ENCODE measurements at places on chromosomes 11 and 22.

DNA sequence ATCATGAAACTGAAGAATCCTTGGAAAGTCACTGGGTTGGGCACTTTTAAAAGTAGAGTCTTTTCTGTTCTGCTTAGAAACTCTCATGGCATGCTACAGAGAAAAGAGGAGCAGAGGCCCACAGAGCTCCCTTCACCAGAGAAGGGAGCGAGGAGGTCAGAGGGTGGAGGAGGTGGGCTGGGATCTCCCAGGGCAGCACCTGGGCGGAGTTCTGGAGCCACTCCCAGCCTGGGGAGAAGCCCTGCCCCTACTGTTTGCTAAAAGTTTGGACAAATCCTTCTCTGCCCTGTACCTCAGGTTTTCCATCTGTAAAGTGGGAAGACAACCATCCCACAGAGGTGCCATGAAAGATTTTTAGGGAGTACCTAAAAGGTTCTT lies 299.1 kb downstream of the KIRREL3 start:
- DNase-seq: no peak

DNA sequence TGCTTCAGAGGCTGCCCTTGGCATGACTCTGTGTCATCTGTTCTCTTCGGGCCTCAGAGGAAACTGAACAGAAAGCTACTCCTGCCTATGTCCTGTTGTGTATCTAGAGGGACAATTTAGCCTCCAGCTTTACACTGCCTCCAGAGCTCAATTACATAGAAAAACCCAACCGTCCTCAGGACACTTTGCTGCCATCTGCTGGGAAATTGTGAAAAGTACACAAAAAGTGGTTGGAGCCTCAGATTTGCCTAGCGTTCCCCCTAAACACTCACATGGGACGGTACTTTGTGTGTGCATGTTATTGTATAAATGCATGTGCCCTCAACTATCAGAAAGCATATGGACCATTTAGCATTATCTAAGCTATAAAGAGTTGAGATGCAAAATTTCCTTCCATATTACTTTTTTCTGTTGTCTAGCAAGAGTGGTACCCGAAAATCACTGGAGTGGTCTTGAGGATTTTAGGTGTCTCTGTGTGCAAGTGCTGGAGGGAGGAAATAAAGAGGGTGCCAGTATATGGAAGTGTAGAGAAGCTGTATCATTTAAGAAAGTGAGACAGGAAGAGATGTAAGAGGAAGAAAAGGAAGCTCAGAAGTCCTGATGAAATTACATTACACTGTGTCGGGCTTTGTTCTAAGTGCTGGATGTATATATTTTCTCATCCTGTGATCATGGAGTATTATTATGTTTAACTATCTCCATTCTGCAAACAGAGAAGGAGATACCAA lies 8.7 kb upstream of the MS4A4E start:
- DNase-seq: no peak

GRCh38 chr11:119478711-119479285 lies 55.8 kb upstream of the THY1 start:
- no peak for DNase-seq

GRCh38 chr11:81959341-81959740 lies 774.3 kb downstream of the FAM181B start:
- DNase-seq: no peak

DNA sequence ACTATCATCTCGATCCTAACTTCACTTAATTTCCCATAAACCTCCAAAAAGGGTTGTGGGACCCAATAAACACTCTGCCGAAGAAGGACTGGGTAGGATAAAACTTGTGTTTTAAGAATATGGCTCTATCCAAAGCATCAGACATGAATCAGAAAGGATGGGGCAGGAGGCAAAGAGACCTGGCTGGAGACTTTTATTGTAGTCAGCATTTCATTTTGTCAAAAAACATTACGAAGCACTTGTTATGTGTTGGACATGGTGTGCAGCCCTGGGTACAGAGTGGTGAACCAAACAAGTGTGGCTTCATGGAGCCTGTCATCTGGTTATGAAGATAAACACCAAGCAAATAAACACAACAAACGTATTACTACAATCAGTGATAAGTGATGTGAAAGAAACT lies 17.3 kb downstream of the IL10RA start:
- DNase-seq: no peak

DNA sequence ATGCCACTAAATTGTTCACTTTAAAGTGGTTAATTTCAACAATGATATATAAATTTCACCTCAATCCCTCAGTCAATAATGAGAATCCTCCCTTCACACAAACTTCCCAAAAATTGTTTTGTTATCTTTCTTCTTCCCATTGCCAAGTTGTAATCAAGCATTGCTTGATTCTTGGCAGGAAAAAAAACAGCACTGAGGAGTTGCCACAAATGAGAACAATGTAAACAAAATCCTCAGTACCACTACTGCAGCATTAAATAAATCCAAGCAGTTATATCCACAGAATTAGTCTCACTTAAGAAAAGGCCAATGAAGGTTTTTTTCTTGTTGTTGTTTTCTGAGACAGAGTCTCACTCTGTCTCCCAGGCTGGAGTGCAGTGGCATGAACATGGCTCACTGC lies 38.2 kb downstream of the FAM168A start:
- DNase-seq: no peak

DNA sequence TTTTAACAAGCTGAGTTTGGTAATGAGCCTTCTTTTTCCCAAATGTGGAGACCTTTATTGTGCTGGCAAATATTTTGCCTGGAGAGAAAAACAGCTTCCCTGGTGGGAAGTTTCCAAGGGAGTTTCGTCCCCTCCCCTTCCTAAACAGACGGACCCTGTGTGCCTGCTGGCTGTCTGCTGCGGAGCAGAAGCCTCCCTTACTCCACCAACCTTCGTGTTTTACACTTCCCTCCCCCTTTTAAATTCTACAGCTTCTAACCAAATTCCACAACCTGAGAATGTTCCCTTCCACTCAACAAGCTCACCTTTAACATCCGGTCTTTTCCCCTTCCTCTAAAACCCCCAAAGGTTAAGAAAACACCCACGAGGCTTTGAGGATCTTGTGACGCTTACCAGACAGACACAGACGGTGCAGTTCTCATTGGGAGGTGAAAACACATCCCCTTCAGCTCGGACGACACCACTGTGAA lies 17.1 kb downstream of the VWCE start:
- DNase-seq: no peak

DNA sequence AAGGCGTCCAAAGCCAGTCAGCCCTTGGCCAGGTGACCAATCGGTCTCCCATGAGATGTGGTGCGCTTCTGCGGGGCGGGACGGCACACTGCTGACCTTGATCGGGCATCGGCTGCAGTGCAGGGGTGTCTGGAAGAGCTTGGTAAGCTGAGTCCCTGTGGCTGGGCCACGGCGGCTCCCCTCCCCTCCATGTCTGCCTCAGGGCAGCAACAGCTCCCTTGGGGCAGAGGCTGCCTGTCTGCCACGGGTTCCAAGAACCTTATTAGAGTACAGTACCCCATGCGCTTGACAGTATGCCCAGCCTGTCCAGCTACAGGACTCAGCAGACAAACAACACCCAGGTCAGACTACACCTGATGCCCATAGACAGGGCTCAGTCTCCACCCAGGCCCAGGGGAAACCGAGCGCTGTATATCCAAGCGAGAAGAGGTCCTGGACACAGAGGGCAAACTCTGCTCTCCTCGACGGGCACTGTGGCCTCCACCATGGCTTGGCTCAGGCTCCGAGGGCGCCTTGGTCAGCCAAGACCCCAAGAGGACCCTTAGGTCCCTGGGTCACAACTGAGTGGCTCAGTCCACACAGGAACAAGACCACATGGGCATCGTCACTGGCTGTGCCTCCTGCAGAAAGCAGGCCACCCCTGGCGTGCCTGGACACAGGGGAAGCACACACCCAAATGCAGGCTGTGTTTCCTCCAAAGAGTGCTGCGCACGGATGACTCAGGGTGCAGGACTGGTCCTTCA lies 18.9 kb downstream of the TSPAN32 start:
- no peak for DNase-seq

DNA sequence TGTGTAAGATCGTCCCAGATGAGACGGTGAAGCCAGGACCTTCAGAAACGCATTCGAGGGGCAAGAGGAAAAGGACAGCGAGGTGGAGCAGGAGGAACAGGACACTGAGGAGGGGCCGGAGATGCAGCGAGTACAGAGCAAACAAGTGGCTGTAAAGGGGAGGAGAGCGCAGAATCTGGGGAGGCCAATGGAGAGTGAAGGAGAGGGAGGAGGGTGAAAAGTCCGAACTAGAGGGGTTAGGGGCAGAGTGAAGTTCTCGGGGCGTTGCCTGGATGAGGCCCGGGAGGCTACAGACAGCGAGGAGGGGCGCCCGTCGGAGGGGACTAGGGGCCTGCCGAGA lies 8.8 kb upstream of the PPIL2 start:
- no peak for DNase-seq

DNA sequence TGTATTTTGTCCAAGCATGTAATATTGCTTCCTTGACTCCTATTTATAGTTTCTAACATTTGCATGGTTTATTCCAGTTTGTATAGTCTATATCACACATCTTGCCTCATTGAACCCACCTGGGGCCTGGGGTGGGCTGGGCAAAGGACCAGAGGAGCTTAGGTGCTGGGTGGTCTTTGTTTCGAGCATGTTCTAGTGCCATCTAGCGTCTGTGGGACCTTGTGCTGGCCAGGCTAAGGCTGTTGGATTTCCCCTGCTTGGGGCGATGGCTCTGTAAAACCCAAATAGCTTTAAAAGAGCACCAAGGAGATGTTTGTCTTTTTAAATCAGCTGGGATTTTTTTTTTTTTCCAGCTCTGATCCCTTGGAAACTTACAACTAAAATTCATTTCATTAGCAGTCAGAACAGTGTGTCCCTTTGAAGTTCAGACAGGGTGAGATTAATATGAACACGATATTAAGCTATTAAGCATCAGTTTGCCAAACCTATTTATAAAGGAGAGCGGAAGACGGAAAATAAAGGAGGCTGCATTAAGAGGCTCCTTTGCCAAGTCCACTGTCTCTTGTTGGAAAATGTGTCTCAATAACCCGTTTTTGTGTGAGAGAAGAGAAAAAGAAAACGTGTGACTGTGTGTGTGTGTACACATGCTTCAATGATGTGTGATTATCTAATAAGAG lies 157.4 kb downstream of the COMMD9 start:
- DNase-seq: no peak

DNA sequence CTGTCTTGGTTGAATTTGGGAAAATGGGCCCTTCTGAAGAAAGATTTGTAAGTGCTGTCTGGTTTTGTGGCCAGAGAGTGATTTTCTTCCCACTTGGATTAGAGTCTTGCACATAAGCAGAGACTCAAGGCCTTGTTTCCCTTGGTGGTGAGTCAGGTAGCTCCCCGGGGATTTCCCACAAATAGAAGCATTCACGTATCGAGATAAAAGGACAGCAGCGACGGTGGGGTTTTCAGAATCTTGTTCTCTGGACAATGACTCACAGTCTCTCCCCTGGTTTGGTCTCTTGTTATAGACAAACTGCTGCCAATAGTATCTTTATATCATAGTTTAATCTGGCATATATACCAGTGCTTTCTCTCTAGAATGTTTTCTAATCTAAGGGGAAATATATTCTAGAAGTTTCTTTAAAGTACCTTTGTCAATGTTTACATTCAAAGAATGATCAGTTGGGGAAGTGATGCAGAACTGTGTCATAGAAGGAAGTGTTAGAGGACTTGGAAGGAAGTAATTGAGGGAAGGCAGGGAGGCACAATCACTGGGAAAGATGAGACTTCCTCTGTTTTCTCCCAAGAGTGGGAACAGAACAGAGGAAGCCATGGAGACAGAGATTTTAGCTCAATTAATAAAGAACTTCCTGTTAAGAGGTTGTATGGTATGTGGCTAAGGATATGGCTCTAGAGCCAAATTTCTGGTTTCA lies 18.1 kb downstream of the POLA2 start:
- DNase-seq: no peak

GRCh38 chr11:94885581-94885980 lies 87.8 kb downstream of the CWC15 start:
- DNase-seq: no peak

DNA sequence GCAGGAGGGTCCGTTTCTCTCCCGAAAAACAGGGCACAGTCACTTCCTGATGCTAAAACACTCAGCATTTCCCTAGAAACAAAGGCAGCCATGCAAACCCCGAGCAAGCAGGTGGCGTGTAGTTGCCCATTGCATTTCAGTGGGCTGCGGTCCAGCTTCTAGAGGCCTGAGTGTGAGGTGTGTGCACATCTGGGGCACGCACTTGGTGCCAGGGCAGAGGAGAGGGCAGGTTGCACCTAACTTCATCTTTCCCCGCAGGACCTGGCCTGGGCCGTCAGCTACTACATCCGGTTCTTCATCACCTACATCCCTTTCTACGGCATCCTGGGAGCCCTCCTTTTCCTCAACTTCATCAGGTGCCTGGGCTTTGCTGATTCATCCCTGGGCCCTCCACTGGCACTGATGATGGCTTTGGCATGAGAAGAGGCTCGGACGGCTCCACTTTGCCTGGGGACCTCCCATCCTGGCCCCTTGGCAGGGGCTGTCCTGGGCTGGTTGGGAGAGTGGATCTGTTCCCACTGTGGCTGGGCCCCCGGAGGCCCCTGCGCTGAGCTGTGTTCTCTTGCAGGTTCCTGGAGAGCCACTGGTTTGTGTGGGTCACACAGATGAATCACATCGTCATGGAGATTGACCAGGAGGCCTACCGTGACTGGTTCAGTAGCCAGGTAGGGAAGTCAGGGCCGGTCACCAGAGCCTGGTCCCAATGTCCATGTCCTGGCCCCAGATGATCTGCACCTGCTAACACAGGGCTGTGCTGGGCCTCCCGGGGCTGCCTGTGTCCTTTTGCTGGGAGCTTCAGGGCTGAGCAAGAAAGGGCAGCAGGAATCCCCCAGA lies 28.4 kb downstream of the FADS3 start:
- no peak for DNase-seq

DNA sequence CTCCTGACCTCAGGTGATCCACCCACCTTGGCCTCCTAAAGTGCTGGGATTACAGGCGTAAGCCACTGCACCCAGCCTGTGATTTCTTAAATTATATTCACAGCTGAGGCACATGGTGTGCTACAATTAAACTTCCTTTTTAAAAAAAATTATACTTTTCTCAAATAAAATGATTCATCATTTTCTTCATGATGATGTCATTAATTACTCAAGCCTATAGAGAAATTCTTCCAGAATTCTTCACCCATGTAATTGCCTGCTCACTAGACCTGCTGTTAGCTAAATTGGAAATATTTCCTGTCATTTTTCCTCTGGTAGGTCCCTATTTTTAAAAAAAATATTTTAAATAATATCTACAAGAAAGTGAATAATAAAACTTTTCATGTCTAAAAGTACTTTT lies 440.0 kb upstream of the ANO3 start:
- DNase-seq: no peak

DNA sequence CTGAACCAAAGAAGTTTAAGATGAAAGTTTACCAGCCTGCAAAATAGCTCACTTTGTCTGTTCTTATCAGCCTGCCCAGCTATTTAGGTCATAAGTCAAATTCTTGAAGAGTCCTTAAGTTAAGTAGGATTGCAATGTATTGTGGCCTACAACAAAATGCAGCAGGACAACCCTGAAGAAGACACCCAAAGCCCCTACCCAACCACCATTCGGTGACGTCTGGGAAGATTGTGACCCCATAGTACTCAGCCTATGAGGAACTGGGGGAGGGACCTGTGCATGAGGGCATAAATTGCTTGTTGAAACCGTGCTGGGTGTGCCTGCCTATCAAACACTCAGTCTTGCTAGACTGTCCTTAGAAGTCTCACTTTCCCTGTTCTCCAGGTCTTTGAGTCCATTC lies 50.5 kb upstream of the FDX1 start:
- DNase-seq: no peak

Measured in NCI-H1048 (cell line).